ENCODE measurements at places on chromosomes 2 and 18.

GRCh38 chr18:3790703-3791102 is 340.7 kb downstream of the TGIF1 start:
- no peak for DNase-seq

GRCh38 chr2:203510256-203510940 is 24.7 kb downstream of the RAPH1 start:
- no peak for DNase-seq

GRCh38 chr2:235945608-235946140 is 222.5 kb downstream of the GBX2 start:
- DNase-seq: no peak

GRCh38 chr2:201987426-201987825 is 46.2 kb upstream of the FZD7 start:
- DNase-seq: no peak

DNA sequence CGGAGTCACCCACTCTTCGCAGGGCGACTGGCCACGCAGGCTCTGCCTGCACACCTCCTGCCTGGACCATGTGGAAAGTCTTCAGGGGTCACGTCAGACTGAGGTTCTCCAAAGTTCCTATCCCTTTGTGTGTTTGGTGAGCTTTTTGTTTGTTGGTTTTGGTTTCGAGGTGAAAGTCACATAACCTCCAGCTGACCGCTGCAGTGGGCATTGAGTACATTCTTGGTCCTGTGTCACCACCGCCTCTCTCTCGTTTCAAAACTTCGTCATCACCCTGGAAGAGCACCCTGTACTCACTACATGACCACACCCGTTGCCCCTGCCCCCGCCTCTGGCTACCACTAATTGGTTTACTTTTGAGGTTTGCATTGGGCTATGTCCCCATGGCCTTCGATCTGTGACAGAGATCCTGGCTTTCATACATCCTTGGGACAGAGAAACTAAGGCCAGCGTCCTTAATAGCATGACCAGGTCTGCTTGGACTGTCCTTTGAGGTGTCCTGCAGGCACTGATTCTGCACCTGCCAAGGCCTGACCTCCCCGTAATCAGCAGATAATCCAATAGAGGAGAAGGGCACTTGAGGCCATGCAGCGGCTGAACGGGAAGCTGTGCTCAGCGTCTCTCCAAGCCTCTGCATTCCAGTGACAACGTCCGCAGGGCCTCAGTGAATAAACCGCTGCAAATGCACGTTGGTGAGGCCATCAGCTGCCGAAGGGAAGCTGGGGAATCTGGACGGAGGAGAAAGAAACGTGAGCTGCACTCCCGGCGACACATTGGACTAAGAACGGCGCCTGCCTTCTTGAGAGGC is 46.8 kb downstream of the SH3BP4 start:
- no peak for DNase-seq
